ENCODE measurements at places on chromosomes 13 and 19.

DNA sequence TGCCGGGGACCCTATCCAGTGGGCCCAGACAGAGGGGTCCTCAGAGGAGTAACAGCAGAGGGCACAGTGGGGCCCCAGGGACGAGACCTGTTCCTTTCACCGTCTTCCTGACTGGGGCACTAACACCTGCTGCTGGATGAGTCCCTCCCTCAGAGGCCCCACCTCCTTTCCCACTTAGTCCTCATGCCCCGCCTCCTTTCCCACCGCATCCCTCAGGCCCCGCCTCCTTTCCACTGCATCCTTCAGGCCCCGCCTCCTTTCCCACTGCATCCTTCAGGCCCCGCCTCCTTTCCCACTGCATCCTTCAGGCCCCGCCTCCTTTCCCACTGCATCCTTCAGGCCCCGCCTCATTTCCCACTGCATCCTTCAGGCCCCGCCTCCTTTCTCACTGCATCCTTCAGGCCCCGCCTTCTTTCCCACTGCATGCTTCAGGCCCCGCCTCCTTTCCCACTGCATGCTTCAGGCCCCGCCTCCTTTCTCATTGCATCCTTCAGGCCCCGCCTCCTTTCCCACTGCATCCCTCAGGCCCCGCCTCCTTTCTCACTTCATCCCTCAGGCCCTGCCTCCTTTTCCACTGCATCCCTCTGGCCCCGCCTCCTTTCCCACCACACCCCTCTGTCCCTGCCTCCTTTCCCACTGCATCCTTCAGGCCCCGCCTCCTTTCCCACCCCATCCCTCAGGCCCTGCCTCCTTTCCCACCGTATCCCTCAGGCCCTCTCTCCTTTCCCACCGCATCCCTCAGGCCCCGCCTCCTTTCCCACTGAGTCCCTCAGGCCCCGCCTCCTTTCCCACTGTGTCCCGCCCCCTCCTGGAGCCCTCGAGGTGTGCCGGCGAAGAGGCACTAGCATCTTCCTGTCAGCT lies 6.7 kb downstream of the SPPL2B start:
- DNase-seq = no peak

DNA sequence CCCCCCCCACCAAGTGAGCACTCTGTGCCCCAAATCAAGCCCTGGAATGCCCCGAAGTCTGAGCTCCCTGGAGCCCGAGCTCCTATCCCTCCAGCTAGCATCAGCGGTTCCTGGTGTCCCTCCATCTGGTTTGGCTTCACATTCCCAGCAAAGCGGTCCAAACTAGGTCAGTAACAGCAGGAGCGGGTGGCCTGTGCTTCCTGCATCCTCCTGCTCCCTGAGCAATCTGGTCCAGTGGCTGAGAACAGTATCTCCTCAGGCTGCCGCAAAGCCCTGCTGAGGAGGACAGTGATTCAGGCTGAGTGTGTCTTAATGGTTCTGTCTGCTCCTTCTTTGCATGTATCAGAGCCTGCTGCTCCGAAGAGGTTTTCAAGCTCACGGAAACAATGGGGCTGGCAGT lies 25.9 kb downstream of the RASL11A start:
- no peak for DNase-seq

- no peak for DNase-seq
Measured at GRCh38 chr13:50326811-50327210, 311.6 kb downstream of the KCNRG start.

DNA sequence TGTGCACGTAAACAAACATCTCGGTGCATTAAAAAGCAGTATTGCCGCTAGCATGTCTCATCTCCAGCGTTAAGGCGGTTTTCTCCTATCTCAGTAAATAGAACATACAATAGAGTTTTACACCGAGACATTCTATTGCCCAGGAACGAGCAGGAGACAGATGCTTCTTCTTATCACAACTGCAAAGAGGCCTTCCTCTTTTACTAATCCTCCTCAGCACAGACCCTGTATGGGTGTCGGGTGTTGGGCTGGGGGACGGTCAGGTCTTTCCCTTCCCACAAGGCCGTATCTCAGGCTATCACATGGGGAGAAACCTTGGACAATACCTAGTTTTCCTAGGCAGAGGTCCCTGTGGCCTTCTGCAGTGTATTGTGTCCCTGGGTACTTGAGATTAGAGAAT lies 21.2 kb downstream of the ZNF233 start:
- no peak for DNase-seq

DNA sequence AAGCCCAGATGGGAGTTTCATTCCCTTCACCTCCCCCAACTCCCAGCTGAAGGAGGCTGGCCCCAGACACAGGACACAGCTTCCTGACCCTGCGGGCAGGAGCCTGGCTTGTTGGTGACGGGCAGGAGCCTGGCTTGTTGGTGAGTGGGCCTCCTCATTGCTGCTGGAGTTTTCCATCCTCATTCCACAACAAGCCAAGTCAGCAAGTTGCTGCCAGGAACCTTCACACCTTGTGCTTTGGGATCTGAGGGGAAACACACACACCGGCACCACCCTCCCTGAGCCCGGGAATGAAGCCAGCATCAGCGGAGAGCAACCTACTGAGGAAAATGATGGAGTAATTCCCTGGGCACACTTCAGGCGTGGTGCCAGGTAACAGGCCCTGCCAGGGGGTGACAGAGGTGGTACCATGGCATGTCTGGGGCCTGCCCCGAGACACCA lies 74.9 kb downstream of the ALOX5AP start:
- DNase-seq = no peak

Data from iPS-NIHi11 (cell line).